ENCODE measurements at places on chromosomes 1 and 21.

DNA sequence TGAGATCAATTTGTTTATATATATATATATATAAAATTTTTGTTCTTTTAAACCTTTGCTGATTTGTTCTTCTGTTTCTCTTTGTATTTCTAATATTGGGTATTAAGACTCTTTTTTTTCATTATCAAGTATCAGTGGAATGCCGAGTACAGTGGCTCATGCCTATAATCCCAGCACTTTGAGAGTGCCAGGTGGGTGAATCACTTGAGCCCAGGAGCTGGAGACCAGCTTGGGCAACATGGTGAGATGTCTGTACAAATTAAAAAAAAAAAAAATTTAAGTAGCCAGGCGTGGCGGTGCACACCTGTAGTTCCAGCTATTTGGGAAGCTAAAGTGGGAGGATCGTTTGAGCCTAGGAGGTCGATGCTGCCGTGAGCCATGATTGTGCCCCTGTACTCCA is 67.1 kb downstream of the MAST2 start:
- no peak for DNase-seq

DNA sequence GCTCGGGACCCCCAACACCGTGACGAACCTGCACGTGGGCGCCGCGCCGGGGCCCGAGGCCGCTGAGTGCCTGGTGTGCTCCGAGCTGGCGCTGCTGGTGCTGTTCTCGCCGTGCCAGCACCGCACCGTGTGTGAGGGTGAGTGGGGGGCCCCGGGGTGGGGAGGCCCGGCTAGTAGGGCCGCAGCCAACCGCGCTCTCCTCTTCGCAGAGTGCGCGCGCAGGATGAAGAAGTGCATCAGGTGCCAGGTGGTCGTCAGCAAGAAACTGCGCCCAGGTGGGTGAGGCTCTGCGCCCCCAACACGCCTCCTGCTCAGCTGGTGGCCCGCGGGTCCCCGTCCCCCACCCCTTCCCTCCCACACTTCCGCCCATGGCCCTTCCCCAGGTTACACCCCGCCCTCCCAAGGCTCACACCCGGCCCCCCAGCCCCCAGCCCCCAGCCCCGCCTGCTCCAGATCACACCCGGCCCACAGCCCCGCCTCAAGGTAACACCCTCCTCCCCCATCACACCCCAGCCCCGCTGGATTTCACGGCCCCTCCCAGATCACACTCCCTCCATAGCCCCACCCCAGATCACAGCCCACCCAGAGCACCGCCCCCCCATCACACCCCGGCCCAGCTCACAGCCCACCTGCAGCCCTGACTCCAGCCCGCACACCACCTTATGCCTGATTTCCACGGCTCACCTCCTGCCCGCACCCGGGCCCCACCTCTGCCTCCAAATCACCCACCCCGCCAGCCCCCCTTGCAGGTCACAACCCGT is 2.4 kb upstream of the MMP23B start:
- DNase-seq, result peak; percentile 61

DNA sequence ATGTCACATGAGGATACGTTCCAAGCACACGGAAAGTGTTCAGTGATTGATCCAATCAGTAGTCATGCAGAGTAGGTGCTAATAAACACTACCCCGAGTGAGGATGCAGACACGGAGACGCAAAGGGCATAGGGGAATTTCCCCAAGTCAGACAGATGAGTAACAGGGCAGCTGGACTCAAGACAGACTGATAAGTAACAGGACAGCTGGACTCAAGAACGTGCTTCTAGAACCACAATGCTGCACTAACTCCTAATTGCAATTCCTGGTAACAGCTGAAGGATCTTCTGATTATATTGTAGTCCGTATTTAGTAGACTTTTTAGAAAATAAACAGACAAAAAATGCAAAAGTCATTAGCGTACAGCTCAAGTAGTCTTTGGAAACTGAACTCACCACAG is 1.9 kb upstream of the OR2T10 start:
- no peak for DNase-seq

DNA sequence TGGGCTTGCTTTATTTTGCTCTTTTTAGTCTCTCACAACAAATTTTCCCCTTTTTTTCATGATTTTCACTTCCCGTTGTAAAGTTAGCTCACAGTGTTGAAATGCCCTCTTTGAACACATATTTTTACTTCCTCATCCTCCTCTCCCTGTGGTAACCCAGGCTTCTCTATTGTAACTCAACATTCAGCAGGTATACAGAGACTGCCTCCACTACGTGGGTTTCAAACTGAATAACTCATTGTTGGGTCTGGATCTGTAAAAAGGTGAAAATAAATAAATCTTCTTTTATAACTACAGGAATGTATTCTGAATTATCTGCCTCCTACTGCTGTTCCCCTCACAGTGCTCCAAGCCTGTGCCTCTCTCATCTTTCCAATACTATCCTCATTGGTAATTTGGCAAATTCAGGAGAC is 166.4 kb downstream of the RUNX1 start:
- DNase-seq, result no peak

DNA sequence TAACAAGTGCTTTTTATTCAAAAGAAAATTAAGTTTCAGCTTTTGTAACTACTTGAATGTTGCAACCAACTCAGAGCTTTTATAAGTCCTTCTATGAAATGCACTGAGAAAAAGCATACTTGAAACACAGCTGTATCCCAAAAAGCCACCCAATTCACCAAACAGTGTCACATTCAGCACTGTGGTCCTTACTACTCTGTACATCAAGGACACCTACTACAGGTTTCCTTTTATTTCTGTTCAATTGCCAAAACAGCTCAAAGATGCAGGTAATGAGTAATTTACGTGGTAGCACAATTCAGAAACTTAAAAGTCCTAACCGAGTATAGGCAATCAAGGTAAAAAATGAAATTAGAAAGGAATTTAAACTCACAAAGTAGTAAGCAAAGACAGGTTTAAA is 2.5 kb downstream of the EIF4G3 start:
- no peak for DNase-seq

DNA sequence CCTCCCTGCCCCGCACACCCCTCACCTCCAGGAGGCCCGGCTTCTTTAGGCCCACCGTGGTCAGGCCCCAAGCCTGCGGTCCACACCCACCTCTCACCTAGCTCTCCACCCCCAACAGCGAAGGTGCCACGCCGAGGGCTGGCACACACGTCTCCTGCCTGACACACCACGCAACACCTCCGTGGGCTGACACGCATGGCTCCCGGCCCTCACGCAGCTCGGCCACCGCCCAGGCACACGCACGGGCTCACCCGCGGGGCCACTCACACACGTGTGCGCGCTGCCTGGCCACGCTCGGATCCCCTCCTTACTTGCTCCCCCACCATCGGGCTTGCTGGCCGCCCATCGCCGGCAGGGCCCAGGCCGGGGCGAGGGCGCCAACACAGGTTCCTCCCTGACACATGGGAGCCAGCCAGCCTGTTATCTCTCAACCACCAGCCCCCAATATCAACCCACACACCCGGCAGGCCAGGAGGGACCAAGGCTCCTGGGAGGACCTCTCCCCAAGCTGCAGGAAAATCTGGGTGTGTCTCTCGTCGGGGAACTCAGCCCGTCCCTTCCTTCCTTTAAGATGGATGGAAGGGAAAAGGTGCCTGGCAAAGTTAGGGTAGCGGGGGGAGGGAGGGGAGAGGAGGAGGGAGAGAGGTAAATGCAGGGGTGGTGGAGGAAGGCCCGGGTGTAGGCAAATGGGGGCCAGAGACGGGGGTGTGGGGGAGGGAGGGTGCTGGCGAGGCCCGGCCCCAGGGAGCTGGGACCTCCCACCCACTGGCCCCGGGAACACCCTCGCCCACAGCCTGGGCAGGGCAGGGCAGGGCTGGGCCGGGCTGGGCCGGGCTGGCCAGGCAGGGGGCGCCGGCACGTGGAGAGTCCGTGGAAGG is 546 bp downstream of the ELOVL1 start:
- no peak for DNase-seq

GRCh38 chr1:175353066-175353465 is 160.5 kb upstream of the KIAA0040 start:
- DNase-seq, result no peak

DNA sequence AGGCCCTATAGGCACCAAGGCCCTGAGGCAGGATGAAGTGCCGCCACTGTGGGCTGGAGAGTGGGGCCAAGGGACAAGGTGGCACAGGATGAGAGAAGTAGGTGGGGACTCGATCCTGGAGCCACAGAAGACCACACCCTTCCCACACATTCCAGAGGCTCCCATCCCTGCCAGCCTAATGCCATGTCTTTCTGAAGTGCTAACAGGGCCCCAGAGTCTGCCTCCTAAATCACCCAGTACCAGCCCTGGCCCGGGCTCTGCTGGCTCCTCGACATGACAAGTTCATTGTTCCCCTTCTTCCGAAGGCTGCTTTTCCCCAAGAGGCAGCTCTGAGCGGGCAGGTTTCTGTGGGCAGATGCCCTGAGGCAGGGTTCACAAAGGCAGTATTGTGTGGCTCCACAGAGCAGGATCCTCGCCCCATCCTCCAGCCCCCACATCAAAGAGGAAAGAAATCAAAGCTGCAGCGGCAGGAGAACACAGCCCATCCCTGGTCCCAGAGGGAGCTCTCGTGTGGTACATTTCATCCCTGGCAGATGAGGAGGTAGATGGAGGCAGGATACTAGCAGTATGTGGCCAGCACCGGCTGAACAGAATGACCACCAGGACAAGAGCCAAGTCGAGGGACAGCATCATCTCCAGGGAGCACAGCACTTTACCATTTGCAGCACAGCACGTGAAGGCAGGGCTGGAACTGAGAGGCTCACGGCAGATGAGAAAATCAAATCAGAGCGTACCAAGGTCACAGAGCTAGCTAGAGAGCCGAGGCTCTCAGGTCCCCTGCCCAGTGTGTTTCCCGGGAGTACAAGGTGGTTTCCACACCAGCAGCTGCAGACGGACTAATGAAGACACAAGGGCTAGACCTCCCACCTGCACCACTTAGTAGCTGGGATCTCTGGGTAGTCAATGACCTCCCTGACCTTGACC is 64.8 kb downstream of the SYF2 start:
- no peak for DNase-seq

GRCh38 chr1:185250063-185250462 is 67.0 kb downstream of the IVNS1ABP start:
- no peak for DNase-seq

GRCh38 chr21:41824466-41825207 is 54.5 kb downstream of the PRDM15 start:
- DNase-seq, result peak; percentile 42

DNA sequence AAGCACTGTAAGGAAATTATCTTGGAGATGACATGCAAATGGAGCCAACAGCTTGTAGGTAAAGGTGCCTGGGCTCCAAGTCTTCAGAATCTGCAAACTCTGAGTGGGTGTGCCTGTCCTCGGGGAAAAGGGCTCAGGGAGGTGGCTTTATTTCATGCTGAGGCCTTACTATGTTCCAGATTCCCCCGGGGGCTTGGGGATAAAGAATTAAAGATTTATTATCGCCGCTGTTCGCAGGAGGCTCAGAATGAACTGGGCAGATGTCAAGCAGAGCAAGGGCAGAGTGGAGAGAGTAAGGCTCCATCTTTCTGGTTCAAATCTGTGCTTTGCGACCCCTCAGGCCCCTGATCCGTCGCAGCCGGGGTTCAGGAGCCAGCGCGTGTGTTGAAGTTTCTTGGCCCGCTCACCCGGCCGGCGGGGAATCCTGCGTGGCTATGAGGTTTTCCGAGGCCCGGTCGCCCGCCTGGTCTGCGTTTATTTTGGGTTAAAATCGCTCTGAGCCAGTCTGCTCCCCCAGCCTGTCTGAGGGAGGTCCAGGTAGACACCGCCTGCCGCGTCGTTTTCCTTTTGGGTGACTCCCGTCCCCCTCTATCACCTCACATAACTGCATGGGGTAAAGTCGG is 19.5 kb downstream of the RHOU start:
- no peak for DNase-seq

Measured in sciatic nerve (tissue), 2 donors.